GM13977 (cell line): ENCODE measurements at places on chromosomes 13 and 19.

- DNase-seq = no peak
Observed at GRCh38 chr19:5466814-5467291, 11.6 kb downstream of the ZNRF4 start.

DNA sequence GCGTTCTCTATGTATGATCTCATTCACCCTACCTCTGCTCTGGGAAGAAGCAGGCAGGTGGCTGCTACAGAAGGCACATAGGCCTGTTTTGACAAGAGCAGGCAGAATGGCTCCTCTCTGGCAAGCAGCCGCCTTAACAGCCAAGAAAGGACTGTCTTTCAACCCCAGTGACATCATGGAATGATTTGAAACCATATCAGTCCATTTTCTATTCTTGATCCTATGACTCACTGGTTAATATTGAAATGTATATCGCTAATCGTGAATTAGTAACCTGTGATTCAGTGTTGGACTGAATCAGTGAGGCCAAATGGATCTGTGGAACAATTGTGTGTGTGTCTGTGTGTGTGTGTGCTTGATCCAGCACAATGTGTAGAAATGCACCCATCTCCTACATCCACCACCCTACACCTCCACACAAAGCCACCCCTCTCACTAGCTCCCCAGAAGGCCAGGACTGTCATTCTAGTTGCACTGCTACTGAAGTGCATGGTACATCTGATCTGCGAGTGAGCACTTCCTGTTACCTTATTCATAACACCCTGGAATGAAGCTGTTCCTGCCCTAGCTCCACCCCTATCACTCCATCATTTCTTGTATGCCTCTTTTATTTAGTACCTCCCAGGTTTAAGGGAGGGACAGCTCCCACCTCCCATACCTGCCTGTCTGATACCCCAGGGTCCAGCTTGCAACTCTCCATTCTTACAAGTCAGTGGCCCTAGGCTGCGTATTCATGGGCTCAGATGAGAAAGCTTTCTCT is 460.0 kb downstream of the FOXO1 start:
- no peak for DNase-seq

GRCh38 chr19:7076151-7076550 is 6.6 kb downstream of the ZNF557 start:
- no peak for DNase-seq

- DNase-seq = no peak
Observed at GRCh38 chr13:21445759-21446158, 13.3 kb downstream of the ZDHHC20 start.

DNA sequence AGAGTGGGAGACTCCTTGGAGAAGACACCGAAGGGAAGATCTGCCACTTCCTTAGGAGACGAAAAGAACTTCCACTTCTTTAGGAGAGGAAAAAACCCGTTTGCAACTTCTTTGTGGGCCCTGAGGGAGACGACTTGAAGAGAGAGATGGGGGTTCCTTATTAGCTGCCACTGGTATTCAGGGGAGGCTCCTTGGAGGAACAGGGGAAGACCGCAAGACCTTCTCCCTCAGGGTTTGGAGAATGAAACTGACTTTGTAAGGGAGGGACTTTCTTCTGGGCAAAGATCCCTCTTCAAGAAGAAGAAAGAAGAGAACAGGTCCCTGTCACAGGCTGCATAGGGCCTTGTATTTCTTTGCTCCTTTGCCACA is 416 bp downstream of the BCKDHA start:
- no peak for DNase-seq

DNA sequence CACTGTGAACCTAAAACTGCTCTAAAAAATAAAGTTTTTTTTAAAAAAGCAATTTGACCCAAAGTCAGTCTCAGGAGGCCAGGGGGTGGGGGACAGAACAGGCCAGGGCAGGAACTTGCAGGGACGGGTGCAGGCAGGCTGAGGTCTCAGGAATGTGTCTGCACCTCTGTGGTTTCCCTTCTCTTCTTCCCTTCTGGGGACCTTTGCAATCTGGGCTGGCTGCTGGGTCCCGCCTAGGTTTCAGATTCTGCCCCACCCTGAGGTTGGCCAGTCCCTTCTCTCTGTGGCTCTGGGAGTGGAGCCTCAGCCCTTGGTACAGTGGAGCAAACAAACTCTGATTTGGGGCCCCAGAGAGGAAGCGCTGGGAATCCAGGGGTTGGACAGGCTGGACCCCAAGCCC is 5.3 kb upstream of the F2RL3 start:
- DNase-seq = no peak

DNA sequence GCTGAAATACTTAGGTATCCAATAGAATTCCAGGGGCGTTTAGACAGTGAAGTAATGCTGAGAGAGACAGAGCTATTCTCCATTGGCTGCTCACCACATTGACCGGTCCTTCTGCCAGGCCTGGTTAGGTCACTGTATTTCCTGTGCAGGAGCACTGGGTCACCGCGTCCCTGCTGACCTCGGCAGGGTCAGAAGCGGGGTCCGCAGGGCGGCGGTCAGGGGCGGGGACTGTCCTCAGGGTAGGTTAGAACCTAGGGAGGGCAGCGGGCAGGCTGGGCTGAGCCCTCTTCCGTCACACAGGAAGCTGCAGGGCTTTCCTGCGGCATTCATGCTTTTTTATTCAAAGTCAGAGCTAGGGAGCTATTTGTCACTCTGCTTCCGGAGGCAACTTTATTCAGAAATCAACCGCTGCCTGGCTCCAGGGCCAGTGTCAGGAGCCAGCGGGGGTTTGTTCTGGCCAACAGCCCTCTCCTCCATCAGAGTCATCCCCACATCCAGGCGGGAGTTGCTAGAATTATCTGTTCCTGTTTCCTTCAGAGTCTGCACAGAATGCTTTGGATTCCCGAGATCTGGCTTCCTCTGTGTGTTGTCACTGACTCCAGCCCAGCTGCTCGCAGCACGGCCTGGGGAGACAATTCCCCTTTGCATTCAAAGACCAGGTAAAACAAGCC is 81.2 kb upstream of the WASF3 start:
- DNase-seq = no peak

GRCh38 chr13:80341756-80342370 is 937 bp upstream of the SPRY2 start:
- DNase-seq = peak; percentile 36

DNA sequence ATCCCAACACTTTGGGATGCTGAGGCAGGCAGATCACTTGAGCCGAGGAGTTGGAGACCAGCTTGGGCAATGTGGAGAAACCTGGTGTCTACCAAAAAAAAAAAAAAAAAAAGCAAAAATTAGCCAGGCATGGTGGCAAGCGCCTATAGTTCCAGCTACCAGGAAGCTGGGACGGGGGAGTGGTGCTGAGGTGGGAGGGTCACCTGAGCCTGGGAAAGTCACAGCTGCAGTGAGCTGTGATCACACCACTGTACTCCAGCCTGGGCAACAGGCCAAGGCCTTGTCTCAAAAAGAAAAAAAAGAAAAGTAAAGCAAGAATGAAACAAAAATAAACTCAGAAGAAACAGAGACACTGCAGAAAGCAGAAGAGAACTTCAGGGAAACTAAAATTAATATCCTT is 31.6 kb downstream of the MTRF1 start:
- no peak for DNase-seq

DNA sequence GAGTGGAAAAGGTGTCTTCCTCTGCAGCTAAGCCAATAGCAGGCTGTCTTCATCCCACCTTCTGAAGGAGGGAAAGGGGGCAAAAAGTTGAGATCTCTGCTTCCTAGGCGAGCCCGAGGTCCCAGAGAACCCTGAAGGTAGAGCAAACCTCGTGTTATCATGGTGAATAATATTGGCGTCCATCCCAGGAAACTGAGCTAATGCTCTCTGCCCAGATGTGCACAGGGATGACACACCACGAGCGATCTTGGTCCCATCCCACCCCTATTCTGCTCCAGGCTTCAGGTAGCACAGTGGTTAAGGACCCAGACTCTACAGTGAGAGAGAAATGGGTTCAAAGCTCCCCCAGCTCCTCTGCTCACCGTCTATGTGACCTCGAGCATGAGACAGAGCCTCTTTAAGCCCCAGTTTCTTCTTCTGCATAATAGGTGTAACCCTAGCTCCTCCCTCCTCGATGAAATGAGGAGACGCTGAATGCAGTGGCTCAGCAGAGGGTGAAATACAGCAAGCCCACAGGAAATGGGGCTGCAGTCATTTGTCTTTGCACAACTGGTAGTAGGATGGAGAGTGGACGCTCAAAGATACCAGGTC is 9.9 kb upstream of the CEACAM20 start:
- no peak for DNase-seq

GRCh38 chr19:31271306-31271911 is 77.8 kb downstream of the TSHZ3 start:
- no peak for DNase-seq
